ENCODE measurements at places on chromosomes 1 and 21. TPM values are rescaled to one million over a fixed set of nuclear protein-coding genes. Genes with fewer than 3 reads are reported as not detected.

DNA sequence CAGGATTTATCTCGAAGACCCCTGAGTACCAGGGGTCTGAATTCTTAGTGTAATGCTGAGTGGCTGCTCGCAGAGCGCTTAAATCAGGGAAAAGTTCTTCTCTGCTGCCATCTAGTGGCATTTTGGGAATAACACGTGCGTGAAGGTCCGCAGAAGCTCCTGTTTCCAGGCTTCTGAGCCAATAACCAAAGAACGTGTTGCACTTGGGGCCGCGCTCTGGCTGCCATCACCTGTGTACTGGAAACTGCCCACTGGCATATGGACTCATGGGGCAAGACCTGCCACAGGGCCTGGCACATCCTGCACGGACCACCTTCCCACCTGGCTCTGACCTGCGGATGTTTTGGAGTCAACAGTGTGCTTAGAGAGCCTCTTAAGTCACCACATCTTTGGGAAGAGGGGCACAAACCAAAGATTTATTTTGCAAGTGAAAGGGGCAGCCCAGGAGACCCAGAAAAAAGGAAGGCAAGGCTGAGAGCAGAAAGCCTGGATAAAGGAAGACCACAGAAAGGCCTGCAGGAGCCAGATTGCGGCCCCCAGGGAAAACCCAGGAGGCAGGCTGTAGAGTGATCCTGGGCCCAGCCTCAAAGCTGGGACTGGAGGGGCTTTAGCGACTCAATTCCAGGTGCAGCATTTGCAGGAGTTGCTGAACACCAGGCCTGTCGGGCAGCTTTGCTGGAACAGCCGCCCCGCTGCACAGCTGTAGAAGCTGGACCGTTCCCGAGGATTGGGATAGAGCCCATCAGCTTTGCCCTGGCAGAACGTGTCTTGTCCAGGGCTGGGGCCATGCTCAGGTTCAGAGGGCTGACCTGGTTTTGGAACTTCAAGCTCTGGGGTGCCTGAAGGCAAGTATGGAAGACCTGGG is 13.0 kb downstream of the CHIT1 start:
- peak; percentile 82 for DNase-seq

- DNase-seq = peak; percentile 39
Measured at GRCh38 chr1:17551755-17552234, 12.3 kb downstream of the ARHGEF10L start.

DNA sequence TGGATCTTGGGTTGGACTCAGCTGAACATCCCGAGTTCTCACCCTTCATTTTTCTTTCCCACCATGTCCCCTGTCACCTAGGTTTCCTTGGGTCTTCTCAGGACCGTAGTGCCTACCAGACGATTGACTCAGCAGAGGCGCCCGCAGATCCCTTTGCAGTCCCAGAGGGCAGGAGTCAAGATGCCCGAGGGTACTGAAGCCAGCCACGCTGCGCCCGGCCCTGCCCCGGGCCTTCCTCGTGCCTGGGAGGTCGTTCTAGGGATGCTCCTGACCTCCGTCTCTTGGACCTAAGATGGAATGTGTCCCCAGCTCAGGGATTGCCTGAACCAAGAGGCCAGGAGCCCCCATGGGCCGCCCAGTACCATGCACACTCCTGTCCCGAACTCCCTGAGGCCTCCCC is 12.0 kb upstream of the C1orf167 start:
- DNase-seq = no peak

GRCh38 chr1:46961066-46961758 is 19.9 kb upstream of the CYP4A11 start:
- DNase-seq = no peak

DNA sequence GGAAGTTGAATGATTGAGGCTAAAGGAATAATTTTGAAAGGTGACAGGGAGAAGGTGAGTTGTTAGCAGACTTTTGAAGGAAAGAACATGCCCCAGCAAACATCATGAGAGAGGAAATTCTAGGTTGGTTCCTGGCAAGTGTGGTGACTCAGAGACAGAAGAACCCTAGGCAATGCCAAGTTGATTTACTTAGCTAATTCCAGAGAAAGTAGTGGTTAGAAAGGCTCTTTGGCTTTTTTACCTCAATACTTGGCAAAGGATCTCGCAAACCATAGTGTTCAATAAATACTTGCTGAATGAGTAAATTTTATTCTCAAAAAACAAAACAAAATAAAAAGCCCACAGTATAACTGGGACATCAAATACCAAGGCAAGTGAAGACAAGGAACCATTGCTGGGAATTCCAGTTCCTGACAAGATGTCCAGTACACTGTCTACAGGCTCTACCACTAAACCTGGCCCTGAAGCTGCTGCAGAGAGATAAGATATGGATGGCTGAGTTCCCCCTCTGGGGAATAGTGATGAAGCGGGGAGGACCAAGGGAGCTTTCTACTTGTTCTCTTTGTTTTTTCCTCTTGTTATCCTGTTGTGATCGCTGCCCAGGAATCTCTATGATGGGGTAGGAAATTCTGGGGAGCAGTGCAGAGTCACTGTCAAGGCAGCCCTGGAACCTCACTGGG is 48.2 kb downstream of the IL12RB2 start:
- DNase-seq = no peak

DNA sequence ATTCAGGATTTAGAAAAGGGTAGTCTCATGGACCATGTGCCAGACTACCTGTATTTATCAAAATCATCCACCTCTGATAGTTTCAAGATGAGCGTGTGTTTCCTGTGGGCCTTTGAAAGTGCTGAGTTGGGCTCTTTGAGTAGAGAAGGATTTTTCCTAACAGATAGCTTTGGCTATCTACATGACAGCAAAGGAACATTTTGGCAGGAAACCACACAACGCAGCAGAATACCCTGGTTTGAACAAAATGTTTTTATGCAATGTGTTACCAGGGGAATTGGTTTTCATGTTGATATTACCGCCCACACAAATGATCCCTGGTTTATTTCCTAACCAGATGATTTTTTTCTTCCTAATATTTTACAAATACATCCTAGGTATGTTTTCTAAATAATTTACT is 431.4 kb downstream of the NEGR1 start:
- no peak for DNase-seq

GRCh38 chr1:226157761-226158316 is 28.7 kb downstream of the ACBD3 start:
- no peak for DNase-seq

GRCh38 chr1:223068900-223069665 is 74.0 kb downstream of the TLR5 start:
- DNase-seq = no peak

DNA sequence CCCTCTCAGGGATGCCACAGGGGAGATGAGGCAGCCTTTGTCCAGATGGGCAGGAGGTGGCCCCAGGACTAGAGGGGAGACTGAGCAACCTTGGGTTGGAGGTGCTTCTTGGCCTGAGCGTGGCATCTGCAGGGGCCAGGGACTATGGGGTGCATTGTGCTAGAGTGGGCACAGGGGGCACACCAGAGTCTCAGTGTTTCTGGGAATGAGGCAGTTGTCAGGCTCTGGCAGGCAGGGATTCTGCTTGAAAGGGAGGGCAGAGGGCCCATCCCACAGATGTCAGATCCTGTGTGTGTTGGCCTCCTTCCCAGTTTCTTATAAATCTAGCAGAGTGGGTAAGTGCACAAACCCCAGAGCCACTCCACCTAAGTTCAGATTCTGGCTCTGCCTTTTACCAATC is 13.7 kb downstream of the LGR6 start:
- DNase-seq = peak; percentile 69

DNA sequence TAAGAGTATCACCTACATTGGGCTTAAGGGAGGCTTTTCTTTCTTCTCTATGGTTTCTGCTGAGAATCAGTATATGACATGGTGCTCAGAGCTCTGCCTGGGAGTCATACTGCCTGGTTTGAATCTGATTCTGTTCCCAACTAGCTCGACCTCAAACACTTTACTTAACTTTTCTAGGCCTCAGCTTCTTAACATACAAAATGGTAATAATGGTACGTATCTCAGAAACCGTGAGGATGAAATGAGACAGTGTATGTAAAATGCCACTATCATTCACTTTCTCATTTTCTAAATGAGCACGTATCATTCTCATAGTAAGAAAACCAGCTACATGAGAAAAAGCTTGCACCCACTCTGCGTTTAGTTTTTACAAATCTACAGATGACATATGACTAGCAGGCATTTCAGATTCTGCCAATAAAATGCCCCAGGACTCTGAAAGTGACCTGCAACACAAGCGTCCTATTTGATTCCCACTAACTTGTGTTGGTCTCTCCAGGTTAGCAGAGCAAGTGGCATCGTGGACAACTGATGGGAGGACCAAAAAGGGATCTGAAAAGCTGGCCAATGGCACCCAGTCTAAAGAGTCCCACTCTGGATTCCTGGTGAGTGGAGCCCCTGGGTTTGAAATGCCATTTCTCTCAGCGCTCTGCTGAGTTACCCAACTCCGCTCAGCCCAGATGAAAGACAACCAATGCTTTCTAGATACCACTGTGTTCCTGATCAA is 6.1 kb downstream of the CTNNBIP1 start:
- no peak for DNase-seq

GRCh38 chr1:172145656-172146055 is 274.8 kb upstream of the C1orf105 start:
- no peak for DNase-seq

- DNase-seq = no peak
Measured at GRCh38 chr1:207911856-207912760, 1.2 kb upstream of the CD34 start.

GRCh38 chr1:23484253-23485001 is 448 bp upstream of the ASAP3 start:
- DNase-seq = peak; percentile 93

The TFF3 gene
- 1,055 TPM for total RNA-seq

The HES5 gene
- total RNA-seq = not detected

The SLC45A1 gene
- 1.2 TPM for total RNA-seq

The PRAMEF17 gene
- not detected for total RNA-seq

The WDTC1 gene
- total RNA-seq = 15.0 TPM

The CHRM3 gene
- total RNA-seq = 0.20 TPM

Measured in lung microvascular endothelial cell (primary cell).